ENCODE measurements at places on chromosomes 2 and 18.

DNA sequence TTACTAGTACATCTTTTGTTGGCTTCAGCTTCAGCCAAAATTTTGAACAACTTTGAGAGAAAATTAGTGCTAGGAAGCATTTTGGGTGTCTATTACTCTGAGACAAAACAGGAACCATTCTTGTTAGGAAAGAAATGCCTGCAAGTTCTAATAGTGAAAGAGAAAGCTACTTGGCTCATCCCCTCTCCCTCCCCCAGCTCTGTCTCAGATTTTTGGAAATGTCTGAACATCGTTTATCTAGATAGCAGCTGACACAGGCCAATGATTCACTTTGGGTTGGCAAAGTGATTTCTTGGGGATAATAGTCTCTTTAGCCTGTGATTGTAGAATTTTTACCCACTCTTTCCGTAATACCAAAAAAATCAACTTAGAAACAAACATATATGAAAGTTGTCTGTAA is 42.3 kb upstream of the PTPRM start:
- DNase-seq = no peak

- DNase-seq = no peak
Measured at GRCh38 chr2:149625671-149626070, 38.1 kb upstream of the MMADHC start.

GRCh38 chr2:179695486-179695885 is 165.9 kb downstream of the ZNF385B start:
- no peak for DNase-seq

DNA sequence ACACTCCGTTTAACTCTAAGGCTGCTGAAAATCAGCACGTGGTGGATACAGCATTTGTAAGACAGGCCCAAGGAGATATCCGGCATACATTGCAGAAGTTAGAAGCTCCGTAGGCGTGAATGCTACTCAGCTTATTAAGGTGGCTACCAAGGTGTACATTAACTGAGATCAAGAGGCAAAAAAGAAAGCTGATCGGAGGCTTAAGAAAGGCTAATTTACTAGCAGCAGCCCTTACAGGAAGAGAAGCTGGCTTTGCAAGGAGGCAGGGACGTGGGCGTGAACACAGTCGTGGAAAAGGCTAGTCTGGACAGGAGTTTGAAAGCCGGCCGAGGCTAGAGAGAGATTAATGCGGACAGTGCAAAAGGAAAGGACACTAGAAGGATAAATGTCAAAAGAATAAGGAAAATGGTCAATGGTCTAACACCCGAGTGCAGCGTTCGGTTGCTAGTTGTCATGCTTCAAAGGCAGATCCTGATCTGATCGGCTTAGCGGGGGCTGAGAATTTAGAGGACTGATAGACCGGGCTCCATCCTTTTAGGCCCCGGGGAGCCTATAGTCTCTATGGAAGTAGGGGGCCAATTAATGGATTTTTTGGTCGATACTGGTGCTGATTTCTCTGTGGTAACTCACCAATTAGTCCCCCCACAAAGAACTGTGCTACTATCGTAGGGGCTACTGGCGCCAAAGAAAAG is 45.6 kb upstream of the SELENOI start:
- DNase-seq = no peak

DNA sequence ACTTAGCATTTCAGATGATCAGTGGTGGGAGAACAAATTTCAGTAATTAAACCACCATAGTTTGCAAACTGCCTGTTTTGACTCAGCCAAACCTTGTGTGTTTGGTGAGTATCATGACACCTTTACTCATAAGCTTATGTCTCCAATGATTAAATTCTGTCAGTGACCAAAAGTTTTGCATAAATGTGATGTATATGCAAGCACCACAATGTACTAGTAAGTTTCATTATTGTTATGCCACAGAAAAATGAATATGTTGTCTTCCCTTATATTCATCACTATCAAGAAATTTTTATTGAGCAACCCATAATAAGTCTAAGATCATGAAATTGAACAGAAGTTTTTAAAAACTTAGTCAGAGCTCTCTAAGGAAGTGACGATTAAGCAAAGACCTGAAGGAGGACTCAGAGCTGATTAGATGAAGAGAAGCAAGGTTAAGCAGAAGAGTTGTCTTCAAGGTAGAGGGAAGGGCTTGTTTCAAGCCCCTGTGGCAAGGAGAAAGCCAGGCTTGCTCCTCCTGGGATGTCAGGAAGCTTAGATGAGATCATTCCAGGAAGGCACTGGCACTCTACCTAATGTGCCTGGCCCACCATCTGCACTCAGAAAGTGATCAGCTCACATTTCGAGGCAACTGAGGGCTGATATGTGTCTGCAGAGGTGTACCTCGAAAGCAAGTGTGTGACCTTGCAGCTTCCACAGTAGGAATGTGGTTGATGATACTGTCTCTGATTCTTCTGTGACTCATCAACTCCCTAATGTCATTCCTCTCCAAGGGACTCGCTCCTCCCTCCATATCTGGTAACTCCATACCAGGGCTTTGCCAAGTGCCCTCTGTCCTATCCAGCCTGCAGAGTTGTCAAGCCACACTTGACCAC is 54.7 kb downstream of the KCTD18 start:
- no peak for DNase-seq

All from Right ventricle myocardium inferior (tissue), 1 donor.